NCI-H187 treated with DMSO at 0.1 percent for 48 hours (cell line): ENCODE measurements at places on chromosomes 5 and 9.

- no peak for DNase-seq
Measured at GRCh38 chr9:111615928-111616327, 15.2 kb upstream of the DNAJC25 start.

GRCh38 chr5:143543358-143544255 lies 140.1 kb upstream of the NR3C1 start:
- DNase-seq: no peak

GRCh38 chr9:18456624-18457237 lies 17.2 kb upstream of the ADAMTSL1 start:
- DNase-seq: no peak

DNA sequence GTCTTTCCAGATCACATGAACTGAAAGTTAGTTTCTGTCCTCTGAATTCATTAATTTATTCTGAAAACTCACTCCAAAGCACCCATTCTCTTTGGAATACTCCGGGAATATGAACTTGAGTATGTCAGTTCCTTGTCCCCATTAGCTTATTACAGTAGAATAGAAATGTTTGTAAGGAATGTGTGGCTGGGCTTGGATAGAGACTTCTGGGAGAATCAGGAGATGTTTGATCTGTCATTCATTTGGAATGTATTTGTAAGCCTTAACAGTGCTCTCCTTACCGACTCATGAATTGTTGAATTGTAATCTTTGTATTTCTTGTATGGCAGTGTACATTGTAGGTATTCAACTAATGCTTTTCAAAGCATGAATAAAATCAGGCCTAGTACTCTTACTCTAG lies 548.4 kb downstream of the LRRC70 start:
- no peak for DNase-seq

DNA sequence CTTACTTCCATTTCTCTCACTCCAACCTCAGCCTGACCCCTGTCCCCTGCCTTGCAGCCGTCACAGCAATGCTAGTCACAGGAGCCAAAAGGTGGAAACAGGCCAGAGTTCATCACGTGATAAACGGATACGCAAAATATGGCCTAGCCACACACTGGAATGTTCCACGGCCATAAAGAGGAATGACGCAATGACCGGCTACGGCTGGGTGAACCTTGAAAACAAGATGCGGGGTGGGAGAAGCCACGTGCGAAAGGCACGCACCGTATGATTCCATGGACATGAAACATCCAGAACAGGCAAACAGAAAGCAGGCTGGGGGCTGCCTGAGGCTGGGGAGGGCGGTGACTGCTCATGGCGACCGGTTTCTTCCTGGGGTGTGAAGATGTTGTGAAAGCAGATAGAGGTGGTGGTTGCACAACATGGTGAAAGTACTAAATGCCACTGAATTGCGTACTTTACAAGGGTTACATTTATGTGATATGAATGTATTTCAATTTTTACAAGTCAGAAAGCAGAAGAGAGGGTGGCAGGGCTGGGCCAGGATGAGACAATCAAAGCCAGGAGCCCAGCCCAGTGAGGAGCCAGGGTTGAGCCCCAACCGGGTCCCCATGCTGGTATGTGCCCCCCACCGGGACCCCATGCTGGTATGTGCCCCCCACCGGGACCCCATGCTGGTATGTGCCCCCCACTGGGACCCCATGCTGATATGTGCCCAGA lies 117.8 kb upstream of the SARDH start:
- DNase-seq: no peak

DNA sequence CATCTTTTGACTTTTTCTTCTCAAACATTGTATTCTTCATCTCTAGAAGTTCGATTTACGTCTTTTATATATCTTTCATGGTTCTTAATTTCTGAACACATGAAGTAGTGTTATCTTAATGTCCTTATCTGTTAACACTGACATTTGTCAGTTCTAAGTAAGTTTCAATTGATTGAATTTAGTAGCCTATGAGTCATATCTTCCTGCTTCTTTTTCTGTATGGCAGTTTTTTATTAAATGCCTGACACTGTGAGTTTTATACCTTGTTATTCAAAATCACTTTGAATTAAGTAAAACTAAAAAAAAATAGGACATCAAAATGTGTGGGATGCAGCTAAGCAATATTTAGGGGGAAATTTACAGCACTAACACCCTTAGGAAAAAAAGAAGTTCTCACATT lies 707.0 kb upstream of the ACO1 start:
- DNase-seq: no peak

- no peak for DNase-seq
Measured at GRCh38 chr5:160347448-160347847, 23.0 kb downstream of the C1QTNF2 start.

DNA sequence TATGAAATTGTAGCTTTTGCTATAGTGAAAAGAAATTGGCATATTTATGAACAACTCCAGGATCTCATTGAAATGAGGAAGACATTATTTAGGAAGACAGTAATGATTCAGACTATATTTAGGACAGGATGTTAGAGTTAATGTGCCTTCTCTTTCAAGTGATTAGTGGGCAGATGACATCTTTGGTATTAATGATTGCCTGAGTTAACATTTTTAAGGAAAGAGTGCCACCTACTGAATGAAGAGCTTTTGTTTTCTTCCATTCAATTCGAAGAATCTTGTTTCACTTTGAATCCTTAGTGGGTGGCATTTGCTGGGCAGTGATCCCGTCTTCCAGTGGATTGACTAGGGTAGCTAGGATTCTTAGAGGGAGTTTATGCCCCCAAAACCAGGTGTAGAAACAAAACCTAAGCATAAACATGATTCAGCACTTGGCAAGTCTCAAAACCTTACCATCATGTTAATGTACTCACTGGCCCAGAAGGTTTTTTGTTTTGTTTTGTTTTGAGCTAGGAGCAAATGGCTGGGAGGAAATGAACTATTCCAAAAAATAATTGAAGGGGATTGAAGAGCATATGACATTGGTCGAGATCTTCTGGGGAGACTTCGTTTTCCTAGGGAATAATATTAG lies 23.2 kb downstream of the MAP3K1 start:
- DNase-seq: no peak
